GM12878 (cell line): ENCODE measurements at places on chromosomes 1 and 21. TPM values are rescaled to one million over a fixed set of nuclear protein-coding genes. Genes with fewer than 3 reads are reported as not detected.

FOXO6 gene
- 0.13 TPM in 1 of 2 replicates, not detected in the other for total RNA-seq

DDR2 gene
- 8.4 and 8.8 TPM in 2 replicates for total RNA-seq

DNA sequence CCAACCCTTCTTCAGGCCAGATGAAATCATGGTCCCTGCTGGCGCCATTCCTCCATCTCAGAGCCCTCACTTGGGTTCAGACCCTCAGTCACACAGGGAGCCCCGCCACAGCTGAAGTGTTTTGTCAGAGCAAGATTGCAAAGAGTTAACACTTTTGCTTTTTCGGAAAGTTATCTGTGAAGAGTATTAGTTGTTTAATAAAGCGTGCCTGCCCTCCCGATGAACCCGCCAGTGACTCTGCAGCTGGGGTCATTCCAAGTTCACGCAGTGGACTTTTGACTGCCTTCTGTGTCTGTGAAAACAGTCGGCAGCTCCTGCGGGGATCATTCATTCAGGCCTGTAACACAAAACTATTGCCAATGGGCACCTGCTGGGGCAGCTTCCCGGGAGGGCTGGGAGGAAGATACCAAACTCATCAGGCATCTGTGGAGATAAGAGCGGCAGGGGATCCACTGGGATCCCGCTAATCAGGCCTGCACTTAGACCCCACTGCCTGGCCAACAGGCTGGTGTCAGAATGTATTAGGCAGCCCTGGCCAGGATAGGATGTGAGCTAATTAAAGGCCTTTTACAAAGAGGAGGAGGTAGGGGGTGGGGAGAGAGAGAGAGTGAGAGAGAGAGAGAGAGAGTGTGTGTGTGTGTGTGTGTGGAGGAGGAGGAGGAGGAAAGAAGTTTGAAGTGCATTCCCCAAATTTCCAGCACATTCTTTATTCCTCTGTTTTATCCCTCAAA, 184.5 kb downstream of the DHRS3 start:
- DNase-seq, result no peak

DNA sequence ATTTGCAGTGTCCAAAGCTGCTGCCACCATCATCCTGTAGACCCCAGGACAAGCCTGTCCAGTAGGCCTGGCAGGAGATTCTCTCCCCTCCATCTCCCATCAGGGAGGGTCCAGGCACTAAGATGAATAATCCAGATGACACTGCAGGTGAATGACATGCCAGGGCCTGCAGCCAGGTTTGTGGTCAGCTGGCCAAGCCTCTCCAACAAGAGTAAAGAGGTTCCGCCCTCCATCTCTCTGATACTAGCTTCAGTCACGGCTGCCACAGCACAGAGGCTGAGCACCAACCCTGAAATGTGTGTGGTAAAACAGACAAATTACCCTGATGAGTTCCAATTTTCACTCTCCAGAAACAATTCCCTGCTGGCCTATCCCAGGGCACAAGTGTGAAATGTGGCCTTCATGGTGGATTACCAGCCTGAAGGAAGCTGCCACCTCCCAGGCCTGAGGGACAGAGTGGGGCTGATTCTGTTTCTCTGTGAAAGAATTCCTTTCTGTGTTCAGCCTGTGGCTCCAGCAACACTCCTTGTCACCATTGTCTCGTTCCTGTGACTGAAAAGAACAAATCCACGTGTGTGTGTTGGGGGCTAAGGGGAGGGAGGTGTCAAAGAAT, 19.9 kb upstream of the LHX4 start:
- no peak for DNase-seq

- DNase-seq, result peak; percentile 5
These were observed 76.3 kb downstream of the NPHP4 start for GRCh38 chr1:5915587-5916571.

DNA sequence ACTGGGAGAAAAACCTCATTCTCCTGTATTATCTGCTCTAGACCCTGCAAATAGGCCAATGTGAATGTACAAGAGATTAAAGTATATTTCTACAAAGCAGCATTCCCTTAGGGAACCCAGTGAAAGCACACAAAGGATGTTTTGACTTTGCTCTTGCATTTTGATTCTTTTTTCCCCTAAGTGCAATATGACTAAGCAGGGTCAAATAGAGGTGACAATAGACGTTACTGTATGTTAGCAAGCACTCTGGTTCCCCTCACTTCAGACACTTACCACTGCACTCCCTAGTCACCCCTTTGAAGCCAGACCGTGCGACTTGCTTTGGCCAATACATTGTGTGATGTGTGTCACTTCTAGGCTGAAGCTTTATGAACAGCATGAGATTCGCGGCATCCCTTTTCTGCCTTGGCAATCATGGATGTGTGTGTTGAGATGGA, 209.7 kb downstream of the RHOU start:
- DNase-seq, result no peak

DNA sequence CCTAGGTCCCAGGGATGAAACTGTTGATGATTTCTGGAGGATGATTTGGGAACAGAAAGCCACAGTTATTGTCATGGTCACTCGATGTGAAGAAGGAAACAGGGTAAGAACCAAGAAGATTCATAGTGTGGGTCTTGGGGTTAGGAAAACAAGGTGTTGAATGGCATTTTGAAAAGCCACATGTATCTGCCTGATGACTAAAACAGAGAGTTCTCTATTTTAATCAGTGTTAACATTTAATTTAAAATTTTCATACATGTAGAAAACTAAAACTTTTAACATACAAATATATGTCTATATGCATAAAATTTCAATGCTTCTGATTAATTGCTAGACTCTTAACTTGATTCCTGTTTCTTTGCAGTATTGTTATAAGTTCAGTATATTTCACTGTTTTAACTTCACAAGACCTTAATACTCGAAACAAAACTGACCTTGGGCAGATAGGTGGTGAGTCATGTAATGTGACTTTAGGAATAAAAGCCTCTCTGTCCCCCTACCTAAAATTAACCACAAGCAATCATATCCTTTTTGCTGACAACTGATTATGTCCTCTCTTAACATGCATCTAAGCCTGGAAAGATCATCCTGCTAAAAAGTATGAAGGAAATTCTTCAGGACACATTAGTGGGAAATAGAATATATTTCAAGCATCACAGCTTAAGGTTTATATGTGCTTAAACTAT, 95.6 kb downstream of the PTPRC start:
- DNase-seq, result peak; percentile 39

DNA sequence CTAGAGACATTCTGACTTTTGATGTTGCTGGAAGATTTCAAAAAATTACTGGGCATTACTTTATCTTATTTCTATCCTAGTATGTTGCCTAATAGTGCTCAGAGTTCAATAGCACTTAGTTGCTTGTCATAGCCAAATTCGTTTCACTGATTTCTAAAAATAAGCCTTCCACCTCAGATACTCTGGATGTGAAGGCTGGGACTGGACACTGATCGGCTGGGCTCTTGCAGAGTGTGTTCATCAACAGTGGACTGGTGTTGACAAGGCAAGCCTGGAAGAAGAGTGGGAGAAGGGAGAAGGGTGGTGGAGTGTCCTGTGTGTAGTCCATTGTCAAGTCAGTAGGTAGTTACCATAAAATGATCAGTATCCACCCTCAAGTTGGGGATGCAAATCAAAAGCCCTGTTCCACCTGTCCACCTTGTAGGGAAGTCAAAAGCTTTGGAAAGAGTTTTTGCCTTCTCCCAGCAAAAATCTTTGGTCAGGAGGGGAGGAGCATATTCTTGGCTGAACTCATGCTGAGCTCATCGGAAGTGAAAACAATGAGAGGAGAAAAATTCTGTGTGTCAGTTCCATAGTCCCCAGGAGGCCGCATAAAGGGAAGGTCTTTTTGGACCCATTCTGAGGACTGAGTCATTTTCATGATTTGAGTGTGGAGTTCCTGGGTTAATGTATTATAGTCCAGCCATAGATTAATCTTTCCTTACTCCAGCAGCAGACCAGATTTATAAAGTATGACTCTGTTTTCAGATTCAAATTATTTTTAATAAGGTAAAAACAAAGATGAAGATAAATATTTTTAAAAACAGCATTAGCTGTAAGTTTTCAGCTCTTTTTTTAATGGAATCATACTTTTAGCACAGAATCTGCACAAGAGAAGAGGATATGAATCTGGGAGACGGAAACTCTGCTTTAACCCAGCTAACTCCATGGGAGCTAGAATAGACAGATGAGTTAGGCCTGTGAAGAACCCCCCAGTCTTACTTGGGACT, 99.5 kb upstream of the BMP8A start:
- DNase-seq, result no peak

DNA sequence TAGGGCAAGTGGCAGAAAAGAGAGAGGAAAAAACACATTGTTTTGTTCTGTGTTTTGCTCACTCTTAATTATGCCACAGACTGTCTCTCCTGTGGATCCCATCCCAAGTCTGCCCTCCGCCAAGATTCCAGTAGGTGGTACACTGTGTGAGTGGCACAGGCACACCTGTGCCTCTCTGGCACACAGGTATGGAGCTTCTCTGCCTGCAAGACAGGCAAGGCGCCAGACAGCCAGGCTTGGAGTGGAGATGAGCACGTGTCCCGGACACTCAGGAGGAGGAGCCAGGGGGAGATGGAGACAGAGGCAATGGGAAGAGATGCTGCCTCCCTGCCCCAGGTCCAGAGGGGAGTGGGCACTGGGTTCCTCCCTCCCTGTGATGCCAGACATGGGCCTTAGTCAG, 6.5 kb upstream of the GRIK3 start:
- no peak for DNase-seq

DNA sequence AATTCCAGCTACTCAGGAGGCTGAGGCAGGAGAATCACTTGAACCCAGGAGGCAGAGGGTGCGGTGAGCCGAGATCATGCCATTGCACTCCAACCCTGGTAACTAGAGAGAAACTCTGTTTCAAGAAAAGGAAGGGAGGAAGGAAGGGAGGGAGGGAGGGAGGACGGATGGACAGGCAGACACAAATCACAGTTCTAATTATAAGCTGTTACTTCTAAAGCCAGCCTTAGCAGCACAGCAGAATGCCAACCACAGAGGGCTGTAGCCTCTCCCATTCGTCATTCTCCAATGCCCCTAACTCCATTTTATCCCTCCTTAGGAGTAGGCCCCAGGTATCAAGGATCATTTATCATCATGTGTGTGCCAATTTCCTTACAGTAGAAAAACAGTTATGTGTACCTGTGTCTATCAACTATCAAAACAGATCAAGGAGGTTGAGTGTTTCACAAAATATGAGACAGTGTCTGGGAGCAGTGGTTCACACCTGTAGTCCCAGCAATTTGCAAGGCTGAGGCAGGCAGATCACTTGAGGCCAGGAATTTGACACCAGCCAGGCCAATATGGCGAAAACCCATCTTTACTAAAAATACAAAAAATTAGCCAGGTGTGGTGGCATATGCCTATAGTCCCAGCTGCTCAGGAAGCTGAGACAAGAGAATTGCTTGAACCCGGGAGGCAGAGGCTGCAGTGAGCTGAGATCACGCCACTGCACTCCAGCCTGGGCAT, 19.1 kb downstream of the USP48 start:
- DNase-seq, result no peak

DNA sequence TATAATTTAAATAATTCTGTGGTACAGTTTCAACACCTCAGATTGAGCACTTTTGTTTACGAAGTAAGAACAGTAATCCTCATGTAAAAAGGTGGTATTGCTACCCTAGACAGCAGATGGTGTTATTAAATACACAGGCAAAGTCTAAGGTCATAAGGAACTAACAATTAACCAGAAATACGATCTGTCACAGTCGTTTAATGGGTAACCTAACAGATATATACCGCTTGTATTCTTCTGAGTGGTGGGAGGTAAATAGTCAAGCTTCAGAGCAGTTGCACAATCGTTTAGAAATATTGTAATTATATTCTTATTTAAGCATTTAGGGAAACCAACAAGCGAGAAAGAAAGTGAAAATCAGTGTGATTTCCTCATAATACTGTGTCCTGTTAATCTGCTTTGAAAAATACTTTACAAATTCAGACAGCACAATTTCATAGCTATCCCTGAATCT, 9.8 kb upstream of the IRF2BP2 start:
- no peak for DNase-seq

- no peak for DNase-seq
These were observed 92.8 kb downstream of the LYPLAL1 start for GRCh38 chr1:219266524-219266923.
